ENCODE measurements at places on chromosomes 1 and 21.
A peak's percentile ranks its signal among the peaks of the same experiment; 100 is the strongest.

- no peak for DNase-seq
These were observed 1.7 kb upstream of the KIFAP3 start for GRCh38 chr1:170076199-170076598.

- no peak for DNase-seq
These were observed 60.6 kb upstream of the USH2A start for GRCh38 chr1:216483672-216484401.

DNA sequence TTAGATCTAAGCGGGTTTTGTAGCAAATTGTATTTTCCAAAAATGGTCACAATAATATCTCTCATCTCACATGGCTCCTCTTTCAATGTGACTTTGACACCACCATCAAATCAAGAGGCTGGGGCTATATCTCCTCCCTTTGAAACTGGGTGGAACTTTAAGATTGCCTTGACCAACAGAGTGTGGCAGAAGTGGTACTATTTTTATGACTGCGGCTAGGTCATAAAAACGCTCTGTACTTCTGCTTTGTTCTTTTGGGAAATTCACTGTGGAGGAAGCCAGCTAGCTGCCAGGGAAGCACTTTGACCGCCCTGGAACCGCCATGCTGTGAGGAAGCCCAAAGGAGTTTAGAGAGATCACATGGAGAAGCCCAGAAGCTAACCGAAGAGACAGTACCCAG lies 50.7 kb upstream of the ACOT11 start:
- no peak for DNase-seq

GRCh38 chr1:91716339-91716738 lies 169.6 kb downstream of the TGFBR3 start:
- DNase-seq, result no peak

- no peak for DNase-seq
These were observed 95.9 kb downstream of the GIPC2 start for GRCh38 chr1:78141531-78142231.

DNA sequence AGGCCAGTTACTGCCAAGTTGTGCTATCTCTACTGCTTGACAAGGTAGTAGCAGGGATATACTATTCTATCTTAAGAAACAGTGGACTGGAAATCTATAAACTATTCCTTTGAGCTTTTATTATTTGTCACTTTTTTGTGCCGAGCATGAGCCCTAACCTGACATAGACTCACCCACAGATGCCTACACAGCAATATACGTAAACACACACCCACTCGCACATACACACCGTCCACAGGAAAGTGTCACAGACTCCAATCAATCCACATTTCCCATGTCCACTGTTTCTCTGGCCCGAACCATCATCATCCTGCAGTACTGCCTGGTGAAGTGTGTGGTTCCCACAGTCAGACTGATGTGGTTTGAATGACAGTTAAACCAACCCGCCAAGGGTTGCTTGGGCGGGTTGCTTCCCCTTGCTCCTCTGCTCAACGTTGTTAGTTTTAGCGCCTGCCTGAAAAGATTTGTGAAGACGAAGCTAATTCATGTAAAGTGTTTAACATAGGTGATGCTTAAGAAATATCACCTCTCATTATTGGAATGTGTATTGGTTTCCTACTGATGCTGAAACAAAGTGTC lies 47.2 kb downstream of the ADAMTS1 start:
- peak; percentile 76 for DNase-seq

DNA sequence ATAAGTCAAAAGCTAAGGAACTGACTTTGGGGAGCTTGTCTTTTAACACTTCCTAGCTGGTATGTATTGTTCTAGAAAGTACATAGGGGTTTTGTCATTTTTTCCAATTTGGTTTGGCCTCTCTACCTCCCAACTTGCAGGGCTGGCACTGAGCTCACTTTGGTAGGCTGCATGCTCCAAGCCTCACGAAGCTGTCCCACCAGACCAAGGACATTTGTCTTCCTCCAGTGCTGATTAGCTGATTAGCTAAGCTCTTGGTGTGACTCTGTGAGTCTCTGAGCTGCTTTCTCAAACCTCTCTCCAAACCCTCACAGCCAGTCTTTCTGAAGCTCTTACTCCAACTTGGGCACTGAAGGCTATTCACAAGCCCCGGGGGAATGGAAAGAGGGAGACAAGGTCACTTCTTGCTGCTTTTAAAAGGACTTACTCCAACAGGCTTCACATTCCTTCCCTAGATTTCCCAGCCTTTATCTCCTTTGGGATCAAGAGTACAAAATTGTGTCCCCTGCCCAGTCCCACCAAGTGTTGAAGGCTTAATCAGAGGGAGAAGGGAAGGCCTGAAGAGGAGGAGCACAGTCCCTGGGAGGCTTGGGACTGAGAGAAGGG lies 893 bp upstream of the CFAP45 start:
- DNase-seq, result no peak

DNA sequence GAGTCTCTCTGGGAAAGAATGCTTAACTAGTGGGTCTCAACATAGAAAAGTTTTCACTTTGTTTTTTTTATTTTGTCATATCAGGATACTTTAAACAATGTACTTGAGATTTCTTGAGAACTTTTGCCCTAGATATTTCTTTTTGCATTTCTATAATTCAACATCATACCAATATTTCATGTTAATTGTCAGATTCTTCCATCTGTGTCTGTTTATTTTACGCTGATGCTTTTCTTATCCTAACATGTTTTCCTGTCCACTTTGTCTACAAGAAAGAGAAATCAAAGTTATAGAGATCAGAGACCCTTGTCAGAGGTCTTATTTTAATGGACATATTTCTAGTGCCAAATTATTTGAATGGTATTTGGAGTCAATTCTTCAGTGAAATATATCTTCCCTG lies 95.5 kb upstream of the B3GALT2 start:
- no peak for DNase-seq

- DNase-seq, result no peak
These were observed 49.6 kb upstream of the IRF2BP2 start for GRCh38 chr1:234659538-234659937.

DNA sequence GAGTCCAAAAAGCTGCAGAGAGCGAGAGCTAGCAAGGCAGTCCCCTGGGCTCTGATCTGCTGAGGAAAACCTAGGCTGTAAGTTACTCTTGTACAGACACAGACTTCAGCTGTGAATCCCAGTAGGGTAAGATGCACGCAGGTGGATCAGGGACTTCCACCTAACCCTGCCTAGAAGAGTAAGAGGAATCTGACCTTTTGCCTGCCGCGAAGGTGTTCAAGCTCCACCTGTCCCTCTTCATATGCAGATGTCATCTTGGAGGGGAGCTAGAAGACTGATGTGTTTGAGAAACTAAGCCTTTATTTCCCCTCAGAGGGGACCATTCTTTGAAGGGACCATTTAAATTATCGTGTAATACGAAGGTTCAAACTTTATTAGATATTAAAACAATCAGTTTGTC lies 108.6 kb upstream of the USP24 start:
- DNase-seq, result no peak

GRCh38 chr1:32754317-32755097 lies 51.9 kb upstream of the SYNC start:
- no peak for DNase-seq

- no peak for DNase-seq
These were observed 2.7 kb downstream of the DDX20 start for GRCh38 chr1:111758373-111758772.

DNA sequence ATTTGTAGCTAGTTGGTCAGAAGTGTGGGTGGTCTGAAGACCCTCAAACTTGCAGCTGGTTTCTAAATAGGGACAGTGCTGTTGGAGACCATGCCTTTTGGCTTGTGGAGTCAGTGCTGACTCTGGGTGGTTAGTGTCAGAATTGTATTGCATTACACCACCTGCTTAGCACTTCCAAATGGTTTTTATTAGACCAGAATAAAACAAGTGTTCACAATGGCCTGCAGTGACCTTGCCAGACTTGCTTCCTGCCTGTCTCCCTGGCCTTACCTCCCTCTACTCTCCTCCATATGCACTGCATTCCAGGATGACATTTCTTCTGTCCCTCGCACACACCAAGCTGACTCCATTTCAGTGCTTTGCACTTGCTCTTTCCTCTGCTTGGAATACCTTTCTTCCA lies 72.7 kb upstream of the CNIH3 start:
- no peak for DNase-seq

- DNase-seq, result no peak
These were observed 96.9 kb downstream of the SMYD2 start for GRCh38 chr1:214377886-214378285.

DNA sequence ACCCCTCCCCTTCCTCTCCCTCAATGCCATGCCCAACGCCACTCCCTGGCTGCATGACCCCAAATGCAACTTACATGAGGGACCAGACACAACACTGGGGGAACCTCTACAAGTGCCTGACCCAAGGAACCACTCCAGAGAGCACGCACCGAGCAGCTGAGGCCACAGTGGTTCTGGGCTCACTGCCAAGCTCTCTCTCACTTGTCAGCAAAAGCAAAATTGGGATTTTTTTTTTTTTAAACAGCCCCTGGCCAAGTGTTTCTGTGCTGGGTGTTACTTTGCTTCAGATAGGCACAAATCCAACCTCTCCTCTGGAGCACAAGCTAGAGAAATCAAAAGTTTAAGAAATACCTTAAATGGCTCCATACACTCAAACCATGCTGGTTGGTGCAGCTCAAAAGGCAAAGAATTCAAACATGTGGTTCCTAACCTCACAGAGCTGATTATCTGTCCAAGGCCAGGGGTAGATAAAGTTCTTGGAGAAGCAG lies 363.0 kb downstream of the SETD4 start:
- no peak for DNase-seq

- DNase-seq, result no peak
These were observed 114.6 kb downstream of the LMX1A start for GRCh38 chr1:165241952-165242351.

DNA sequence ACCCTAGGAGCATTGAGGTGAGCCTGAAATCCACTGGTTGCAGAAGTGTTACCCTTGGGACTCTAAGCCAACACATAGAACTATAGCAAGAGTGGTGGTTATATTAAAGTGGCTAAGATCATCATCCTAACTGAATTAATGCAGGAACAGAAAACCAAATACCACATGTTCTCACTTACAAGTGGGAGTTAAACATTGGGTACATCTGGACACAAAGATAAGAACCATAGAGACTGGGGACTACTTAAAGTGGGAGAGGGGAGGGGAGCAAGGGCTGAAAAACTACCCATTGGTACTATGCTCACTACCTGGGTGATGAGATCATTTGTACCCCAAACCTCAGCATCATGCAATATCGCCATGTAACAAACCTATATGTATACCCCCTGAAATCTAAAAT lies 100.0 kb downstream of the SLC25A24 start:
- DNase-seq, result no peak

GRCh38 chr1:78869136-78869535 lies 137.4 kb downstream of the ADGRL4 start:
- no peak for DNase-seq

DNA sequence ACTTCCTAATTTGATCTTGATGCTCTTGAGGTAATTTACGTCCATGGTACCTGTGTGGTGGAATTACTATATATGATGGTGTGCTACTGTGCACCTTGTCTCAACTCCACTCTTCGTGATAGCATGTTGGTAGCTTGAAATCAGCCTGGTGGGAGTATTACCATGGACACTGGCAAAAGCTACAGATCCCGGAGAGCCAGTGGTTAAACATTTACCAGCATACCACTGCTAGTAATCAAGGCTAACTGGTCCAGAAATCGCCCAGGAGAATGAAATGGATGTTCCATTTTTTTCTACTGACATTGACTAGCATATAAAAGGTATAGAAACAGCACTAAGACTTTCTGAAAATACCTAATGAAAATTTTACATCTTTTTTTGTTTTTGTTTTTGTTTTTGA lies 30.6 kb downstream of the ELK4 start:
- DNase-seq, result no peak

GRCh38 chr1:116067566-116067890 lies 43.7 kb upstream of the MAB21L3 start:
- DNase-seq, result no peak

- no peak for DNase-seq
These were observed 1.3 kb downstream of the DYRK1A start for GRCh38 chr21:37367703-37368540.

DNA sequence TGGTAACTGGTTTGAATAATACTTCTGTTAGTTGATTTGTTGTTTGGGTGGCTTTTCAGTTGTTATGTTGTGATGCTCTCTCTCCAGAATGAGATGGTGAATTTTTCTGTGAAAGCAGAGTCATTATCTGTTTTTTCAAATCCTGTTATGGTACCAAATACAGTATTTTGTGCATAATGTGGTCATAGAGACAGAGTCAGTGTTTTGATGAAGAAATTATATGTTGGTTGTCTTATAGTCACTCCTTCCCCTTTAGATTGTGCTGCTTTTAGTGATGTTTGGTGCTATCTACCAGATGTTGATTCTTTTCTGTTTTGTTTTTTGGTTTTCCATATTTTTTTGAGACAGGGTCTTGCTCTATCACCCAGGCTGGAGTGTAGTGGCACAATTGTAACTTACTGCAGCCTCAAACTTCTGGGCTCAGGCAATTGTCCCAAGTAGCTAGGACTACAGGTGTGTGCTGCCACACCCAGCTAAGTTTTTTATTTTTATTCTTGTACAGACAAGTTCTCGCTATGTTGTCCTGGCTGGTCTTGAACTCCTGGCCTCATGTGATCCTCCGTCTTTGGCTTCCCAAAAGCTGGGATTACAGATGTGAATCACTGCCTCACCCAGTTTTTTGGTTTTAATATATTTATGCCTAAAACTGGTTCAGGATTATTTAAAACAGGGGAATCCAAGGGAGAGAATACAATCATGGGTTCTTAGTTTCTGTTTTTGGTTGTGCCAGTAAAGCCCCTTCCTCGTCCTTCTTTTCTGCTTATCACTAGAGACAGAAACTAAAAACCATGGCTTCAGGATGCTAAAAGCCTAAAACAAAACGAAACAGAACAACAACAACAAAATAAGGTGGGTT lies 7.3 kb downstream of the PPP2R5A start:
- DNase-seq, result no peak

DNA sequence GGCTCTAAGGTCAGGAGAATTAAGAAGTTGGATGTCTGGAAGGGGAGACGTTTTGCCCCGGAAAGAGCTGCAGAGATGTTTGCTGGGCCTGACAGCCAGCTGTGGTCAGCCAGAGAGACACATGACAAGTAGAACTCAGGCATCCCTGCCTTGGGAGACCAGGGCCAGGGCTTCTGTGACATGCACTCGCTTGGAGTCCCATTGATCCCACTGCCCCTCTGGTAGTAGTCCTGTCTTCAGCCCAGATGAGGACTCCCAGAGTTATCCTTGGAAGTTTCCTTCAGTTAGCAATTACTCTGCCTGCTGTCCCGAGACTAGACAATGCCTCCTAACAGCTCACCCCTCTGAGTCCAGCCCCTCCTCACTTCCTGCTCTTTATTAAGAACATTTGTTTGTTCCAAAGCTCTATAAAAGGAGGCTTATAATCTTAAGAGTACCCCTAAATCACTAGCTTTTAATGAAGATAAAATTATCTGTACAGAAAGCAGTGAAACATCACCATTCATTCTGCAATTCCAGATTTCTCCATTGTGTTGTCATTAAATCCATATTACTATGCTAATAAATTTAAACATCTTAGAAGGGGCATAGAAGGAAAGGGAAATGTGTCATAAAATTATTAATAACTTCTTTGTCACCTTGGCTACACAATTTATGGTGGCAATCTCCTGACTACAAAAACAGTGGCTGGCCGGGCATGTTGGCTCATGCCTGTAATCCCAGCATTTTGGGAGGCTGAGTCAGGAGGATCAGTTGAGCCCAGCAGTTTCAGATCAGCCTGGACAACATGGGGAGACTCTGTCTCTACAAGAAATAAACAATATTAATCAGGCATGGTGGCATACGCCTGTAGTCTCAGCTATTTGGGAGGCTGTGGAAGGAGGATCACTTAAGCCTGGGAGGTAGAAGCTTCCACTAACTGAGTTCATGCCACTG lies 94.2 kb downstream of the KCNK1 start:
- no peak for DNase-seq

GRCh38 chr1:148374101-148374500 lies 109.0 kb downstream of the PPIAL4G start:
- DNase-seq, result no peak

GRCh38 chr21:46151989-46152926 lies 3.1 kb downstream of the FTCD start:
- DNase-seq, result no peak

All from Jurkat, Clone E6-1 (cell line).